CD4-positive, alpha-beta memory T cell (primary cell): ENCODE measurements at places on chromosomes 11 and 22. TPM values are rescaled to one million over a fixed set of nuclear protein-coding genes. Genes with fewer than 3 reads are reported as not detected.

Gene OR4D9
- not detected for polyA plus RNA-seq

Gene LDLRAD3
- not detected for polyA plus RNA-seq

Gene KREMEN1
- not detected for polyA plus RNA-seq

Gene WNT7B
- not detected for polyA plus RNA-seq

Gene FGF3
- polyA plus RNA-seq = not detected

Gene FAM83F
- not detected for polyA plus RNA-seq

Gene TENM4
- not detected for polyA plus RNA-seq

Gene CLMP
- 0.97 TPM for polyA plus RNA-seq

- no peak within 1 kb of the TSS for H3K27ac ChIP-seq
- no peaks in the 10 kb centered on the region for H3K27me3 ChIP-seq
- peaks cover 10% of the 10 kb centered on the region for H3K36me3 ChIP-seq
- DNase-seq = peak; percentile 82
- peaks cover 38% of the 10 kb centered on the region for H3K4me1 ChIP-seq
These were observed at the start of gene CCDC116 for GRCh38 chr22:21632237-21632895. Gene CCDC116 (plus strand): TSS chr22:21632760. CDS start chr22:21633182, 422 bp downstream.

- H3K27ac ChIP-seq = no peak overlapping the region
- no peak overlapping the region for H3K4me3 ChIP-seq
- no peak for DNase-seq
- H3K27me3 ChIP-seq = no peaks in the 10 kb centered on the region
- peaks cover 37% of the 10 kb centered on the region for H3K4me1 ChIP-seq
These were observed 25.4 kb upstream of the MYH9 start for GRCh38 chr22:36413022-36413775.

- no peaks in the 10 kb centered on the region for H3K27me3 ChIP-seq
These were observed 71.2 kb upstream of the CDON start for GRCh38 chr11:126133901-126134300.

- H3K4me1 ChIP-seq = no peaks in the 10 kb centered on the region
- H3K27me3 ChIP-seq = no peaks in the 10 kb centered on the region
- no peak overlapping the region for H3K4me3 ChIP-seq
- DNase-seq = no peak
- no peak overlapping the region for H3K27ac ChIP-seq
These were observed 43.6 kb downstream of the CTSC start for GRCh38 chr11:88293931-88294330.

- DNase-seq = no peak
- no peaks in the 10 kb centered on the region for H3K36me3 ChIP-seq
- peaks cover 4% of the 10 kb centered on the region for H3K27me3 ChIP-seq
- H3K4me3 ChIP-seq = no peak overlapping the region
- no peaks in the 10 kb centered on the region for H3K4me1 ChIP-seq
These were observed 1.4 kb downstream of the TENM4 start for GRCh38 chr11:79439410-79439885.

GRCh38 chr22:33793475-33793874, 126.8 kb downstream of the LARGE1 start:
- H3K27ac ChIP-seq = no peak overlapping the region
- no peak for DNase-seq
- H3K36me3 ChIP-seq = no peaks in the 10 kb centered on the region
- no peak overlapping the region for H3K4me3 ChIP-seq
- H3K4me1 ChIP-seq = no peaks in the 10 kb centered on the region

DNA sequence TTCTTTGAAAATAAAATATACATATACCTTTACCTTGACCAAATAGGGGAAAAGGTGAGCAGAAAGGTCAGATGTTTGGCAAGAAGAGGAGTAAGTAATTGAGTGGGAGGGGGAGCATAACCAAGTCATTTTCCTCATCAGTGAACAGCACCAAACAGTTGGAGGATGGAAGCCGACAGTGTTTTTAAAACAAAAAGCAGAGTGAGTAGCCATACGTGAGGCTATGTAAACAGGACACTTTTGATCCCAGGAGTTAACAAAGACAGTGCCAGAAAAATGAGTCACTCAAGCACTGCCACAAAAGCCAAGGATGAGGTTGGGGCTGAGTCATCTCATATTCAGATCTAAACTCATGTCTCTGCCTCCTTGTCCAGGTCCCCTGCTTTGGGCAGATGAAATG, 734.7 kb downstream of the KCNA4 start:
- DNase-seq = no peak
- H3K27me3 ChIP-seq = no peaks in the 10 kb centered on the region
- H3K4me1 ChIP-seq = no peaks in the 10 kb centered on the region
- no peak overlapping the region for H3K27ac ChIP-seq
- no peak overlapping the region for H3K4me3 ChIP-seq
- no peaks in the 10 kb centered on the region for H3K36me3 ChIP-seq

DNA sequence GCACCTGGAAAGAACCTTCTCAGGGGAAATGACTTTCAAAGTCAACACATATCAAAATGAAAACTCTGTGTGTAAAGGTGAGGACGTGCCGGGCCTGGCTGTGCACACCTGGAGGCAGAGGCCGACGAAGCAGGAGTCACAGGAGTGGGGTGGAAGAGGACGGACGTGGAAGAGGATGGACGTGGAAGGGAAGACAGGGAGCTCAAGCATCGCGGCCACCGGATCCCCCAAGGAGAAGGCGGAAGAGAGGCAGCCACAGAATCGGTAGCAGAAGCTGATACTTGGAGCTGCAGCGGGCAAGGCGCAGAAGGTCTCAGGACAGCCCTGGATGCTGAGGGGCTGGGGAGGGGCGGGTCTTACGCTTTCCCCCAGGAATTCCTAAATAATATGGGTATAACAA, 519.8 kb downstream of the BRD1 start:
- no peaks in the 10 kb centered on the region for H3K4me1 ChIP-seq
- no peak for DNase-seq
- H3K4me3 ChIP-seq = no peak overlapping the region
- H3K27me3 ChIP-seq = no peaks in the 10 kb centered on the region
- no peaks in the 10 kb centered on the region for H3K36me3 ChIP-seq

- H3K27me3 ChIP-seq = no peaks in the 10 kb centered on the region
- no peak for DNase-seq
- H3K36me3 ChIP-seq = peaks cover 14% of the 10 kb centered on the region
- no peaks in the 10 kb centered on the region for H3K4me1 ChIP-seq
These were observed 12.6 kb downstream of the MICALL1 start for GRCh38 chr22:37918580-37919270.

- H3K27me3 ChIP-seq = no peaks in the 10 kb centered on the region
- H3K27ac ChIP-seq = no peak overlapping the region
- no peak overlapping the region for H3K4me3 ChIP-seq
These were observed 4.7 kb downstream of the SIK2 start for GRCh38 chr11:111606986-111607385.

DNA sequence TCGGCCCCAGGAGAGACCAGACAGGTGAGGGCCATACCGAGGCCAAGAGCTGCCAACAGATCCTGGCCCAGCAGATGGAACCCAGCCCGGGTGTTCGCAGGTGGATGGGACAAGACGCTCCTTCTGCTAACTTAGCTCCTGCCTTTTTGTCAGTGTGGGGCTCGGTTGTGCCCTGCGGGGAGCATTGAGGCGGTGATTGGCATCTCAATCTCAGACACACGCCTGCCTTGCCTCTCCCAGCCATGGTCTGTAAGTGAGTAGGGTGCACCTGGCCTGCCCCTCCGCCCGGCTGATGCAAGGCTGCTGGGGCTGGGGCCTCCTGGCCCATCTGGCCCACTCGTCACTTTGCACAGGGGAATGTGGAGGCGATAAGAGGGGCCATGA, 350.1 kb downstream of the TBC1D22A start:
- no peaks in the 10 kb centered on the region for H3K27me3 ChIP-seq
- no peak overlapping the region for H3K27ac ChIP-seq
- no peak for DNase-seq
- peaks cover 16% of the 10 kb centered on the region for H3K36me3 ChIP-seq
- no peak overlapping the region for H3K4me3 ChIP-seq

DNA sequence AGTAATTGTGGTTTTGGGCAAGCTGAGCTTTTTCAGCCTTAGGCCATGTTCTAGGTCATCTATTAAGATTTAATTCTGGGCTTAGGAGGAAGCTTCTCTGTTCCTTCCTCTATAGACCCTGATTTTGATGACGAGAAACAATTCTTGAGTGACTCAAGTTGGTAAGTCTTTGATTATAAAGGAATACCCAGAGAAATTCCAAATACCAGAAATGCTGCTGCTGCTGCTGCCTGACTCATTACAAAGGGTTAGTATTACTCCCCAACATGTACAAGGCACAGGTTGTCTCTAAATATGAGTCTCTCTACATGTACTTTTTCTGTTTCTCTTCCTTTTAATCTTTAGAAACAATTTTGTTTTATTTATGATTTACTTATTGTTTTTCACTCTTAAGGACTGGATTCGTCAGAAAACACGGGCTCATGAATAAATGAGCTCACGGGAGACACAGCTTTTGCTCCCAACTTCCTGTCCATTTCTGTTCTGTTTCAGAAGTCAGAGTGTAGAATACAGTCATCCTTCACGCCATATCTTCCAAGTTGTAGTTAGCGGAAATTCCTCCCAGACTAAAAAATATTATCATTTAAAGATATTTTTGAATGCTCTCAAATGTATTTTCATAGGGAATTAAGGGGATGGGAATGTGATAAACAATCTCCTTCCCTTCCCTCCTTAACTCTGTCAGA, 31.8 kb upstream of the RBMXL2 start:
- no peaks in the 10 kb centered on the region for H3K27me3 ChIP-seq
- H3K36me3 ChIP-seq = no peaks in the 10 kb centered on the region
- H3K4me3 ChIP-seq = no peak overlapping the region
- H3K27ac ChIP-seq = no peak overlapping the region

DNA sequence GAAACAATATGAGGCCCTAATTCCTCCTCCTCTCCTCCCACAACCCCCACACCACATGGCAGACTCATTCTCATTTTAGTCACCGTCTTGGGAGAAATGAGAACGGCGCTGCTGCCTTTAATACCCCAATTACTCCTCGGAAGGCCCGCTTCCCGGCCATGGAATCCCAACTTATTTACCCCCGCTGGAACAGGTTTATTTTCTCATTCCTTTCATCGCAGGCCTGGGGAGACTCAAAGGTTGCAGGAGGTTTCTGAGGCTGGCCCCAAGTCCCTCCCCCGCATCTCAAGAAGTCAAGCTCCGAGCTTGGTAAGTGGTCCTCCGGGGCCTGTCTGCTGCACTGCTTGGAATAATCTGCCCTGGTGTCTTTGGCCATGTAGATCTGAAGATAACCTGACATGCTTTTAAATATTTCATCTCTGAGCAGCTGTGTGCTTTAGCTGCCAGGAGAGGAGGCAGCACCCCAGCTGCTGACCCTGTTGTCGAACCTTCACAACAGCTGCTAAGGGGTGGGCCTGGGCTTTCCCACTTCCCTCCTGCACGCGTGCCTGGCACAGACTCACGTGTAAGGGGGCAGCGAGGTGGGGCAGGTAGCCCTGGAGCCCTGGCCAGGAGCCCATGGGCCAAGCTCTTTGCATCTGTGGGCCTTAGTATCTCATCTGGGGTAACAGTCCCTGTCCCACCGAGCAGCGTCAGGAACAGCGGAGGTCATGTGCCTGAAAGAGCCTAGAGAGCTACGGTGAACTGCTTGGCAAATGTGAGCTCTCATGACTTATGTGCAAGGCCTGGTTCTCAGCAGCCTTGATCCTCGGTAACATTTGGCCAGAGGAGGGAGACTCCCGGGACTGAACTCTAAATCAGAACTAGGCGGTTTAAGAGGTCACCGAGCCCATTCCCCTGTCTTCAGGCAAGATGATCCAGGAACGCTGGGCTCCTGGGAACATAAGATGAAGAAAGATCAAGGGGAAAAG, 164.6 kb downstream of the ST3GAL4 start:
- H3K27ac ChIP-seq = no peak overlapping the region
- DNase-seq = no peak
- H3K4me3 ChIP-seq = no peak overlapping the region
- no peaks in the 10 kb centered on the region for H3K27me3 ChIP-seq
- H3K36me3 ChIP-seq = no peaks in the 10 kb centered on the region

DNA sequence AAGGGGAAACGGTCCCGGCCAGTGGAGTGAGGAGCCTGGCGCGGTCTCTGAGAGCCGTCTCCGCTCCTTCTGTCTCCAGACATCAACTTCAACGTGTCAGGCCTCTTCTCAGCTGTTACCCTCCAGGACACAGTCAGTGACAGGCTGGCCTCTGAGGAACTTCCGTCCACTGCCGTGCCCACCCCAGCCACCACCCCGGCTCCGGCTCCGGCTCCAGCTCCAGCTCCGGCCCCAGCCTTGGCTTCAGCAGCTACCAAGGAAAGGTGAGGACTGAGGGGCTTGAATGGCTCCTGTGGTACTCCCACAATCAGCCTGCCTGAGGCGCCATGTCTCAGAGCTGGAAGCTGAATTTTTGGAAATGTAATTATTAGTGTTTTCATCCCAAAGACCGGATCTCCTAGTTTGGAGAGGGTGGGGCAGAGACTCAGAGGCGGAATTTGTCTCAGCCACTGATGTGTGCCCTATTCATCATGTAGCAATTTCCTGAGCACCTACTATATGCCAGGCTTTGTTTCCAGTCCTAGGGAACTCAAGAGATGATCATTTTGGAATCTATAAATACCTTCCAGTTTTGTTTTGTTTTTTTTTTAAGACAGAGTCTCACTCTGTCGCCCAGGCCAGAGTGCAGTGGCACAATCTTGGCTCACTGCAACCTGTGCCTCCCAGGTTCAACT, 7.9 kb upstream of the PDXP start:
- no peaks in the 10 kb centered on the region for H3K27me3 ChIP-seq
- H3K27ac ChIP-seq = no peak overlapping the region
- DNase-seq = no peak

DNA sequence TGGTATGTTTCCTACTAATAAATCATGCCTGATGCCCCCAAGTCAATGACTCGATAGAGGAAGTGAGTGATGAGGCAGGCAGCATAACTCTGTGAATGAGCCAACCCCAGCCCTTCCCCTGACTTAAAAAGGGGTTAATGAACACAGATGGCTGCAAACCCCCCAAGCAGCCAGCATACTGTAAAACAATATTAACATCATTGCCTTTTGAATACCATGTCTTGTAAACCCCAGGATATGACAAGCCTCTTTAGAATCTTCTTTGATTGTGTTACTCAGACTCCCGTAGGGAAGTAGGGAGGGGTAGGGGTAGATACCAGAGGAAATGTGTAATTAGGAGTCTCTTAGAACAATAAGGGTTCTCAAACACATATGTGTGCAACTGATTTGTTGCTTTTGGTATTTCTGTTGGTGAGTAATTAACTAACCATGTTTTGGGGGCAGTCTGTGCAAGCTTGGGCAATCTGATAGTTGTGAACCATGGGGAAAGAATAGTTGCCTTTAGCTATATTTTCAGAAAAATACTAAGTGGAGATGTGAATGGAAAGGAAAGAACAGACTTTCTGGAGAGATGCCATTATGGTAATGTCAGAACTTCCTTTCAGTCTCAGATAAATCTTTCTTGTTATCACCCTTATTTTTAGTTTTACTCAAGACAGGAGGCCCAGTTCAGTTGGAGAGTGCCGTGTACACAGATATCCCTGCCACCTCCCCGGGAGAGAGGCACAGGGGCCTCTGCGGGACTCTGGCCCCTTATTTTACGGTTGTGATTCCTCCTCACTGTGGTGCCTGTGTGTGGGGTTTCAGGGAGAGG, 701.8 kb downstream of the NTM start:
- no peak overlapping the region for H3K4me3 ChIP-seq
- no peaks in the 10 kb centered on the region for H3K4me1 ChIP-seq
- DNase-seq = no peak
- H3K27ac ChIP-seq = no peak overlapping the region
- no peaks in the 10 kb centered on the region for H3K36me3 ChIP-seq
